ENCODE measurements at places on chromosomes 4 and X.

DNA sequence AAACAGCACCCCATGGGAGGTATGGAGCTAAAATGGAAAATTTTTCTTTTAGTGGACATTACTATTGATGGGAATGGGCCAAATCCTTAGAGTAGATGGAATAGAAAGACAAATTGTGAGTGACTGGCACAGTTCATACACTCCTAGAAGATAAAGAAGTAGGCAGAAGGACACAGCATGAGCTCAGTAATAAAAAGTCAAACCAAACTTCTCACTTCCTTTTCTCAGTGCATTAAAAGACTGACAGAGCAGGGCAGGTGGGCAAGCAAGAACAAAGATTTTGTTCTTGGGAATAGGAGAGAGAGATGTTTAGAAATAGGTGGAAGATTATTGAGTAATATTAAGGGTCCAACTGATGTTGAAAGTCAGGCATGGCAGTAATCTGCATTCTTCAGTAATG lies 132.5 kb downstream of the ATP10D start:
- DNase-seq, result no peak

- no peak for DNase-seq
Measured at GRCh38 chr4:8538076-8538702, 42.0 kb upstream of the GPR78 start.

GRCh38 chrX:10187421-10187820 lies 30.6 kb downstream of the CLCN4 start:
- no peak for DNase-seq

GRCh38 chr4:152294331-152294730 lies 241.6 kb downstream of the FBXW7 start:
- DNase-seq, result no peak

All from right kidney (tissue), 9 donors.